ENCODE measurements at places on chromosomes 5 and 9.

- no peak for DNase-seq
Measured at GRCh38 chr5:41043109-41043747, 27.9 kb downstream of the MROH2B start.

DNA sequence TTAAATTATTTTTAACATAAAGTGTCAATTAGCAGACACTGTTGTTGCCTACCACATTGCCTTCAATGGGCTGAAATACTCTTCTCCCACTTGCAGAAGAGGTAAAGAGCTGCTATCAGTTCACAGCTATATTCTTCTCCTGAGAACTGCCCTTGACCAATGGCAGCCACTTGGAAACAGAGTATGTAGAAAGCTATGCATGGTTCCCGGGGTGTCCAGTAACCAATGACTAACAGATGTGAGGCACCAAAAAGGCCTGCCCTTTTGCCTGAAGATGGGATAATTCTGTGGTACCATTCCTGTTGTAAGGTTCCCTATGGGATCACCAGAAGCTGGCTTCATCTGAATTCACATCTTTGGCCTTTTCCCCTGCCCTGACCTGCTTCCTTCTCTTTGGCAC lies 181.4 kb upstream of the MAP3K1 start:
- DNase-seq, result no peak

DNA sequence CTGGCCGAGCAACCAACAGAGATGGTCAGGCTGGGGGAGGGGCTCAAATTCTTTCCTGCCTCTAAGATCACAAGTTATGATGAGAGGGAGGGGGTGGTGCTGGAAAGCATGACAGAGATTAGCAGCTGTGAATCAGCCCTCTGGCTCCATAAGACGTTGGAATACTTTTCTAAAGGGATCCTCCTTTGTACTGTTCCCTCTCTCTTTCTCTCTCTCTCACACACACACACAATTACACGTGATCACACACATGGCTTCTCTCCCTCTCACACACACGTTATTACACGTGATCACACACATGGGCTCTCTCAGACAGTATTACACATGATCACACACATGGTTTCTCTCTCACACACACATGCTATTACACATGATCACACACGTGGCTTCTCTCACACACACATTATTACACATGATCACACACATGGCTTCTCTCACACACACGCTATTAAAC lies at the start of gene SLC45A2:
TSS of gene SLC45A2 (minus strand) at position 23 of the 454 bp plus-strand sequence. CDS start 110 bp downstream, outside the sequence.
- DNase-seq, result no peak

DNA sequence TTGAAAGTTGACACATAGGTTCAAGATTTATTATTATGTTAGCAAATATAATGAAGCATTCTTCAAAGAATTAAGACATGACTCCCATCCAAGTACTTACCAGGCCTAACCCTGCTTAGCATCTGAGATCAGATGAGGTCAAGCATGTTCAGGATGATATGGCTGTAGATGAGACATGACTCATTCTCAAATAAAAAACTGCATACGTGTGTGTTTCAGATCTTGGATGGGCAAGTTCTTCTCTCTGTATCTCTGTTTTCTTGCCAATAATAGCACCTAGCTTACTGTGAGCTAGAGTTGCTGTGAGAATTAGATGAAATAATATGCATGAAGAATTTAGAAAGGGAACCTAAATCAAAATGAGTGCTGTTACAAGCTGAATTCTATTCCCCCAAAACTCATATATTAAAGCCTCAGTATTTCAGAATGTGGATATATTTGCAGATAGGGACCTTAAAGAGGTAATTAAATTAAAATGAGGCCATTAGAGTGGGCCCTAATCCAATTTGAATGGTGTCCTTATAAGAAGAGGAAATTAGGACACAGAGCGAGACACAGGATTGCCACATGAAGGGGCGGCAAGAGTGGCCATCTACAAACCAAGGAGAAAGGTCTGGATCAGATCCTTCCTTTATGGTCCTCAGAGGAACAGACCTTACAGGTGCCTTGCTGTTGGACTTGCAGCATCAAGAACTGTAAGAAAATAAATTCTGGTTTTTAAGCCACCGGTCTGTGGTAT lies 146.2 kb downstream of the MARCHF11 start:
- no peak for DNase-seq

GRCh38 chr9:90698871-90699440 lies 56.3 kb upstream of the DIRAS2 start:
- DNase-seq, result no peak

DNA sequence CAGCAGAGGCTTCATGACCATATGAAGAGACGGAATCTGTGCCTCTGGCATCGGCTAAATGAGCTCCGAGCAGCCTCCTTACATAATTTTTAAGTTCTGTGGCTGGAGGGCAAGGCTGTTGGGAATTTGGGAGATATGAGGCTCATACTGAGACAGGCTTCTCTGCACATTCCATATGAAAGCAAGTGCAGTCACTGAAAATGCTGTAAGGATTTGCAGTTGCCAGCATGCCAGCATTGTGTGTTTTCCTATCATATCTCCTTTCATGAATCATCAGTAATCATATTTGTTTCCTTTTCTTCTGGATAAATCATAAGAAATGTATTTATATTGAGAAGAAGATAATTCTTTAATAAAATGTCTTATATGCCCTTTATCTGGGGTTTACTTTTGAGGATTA lies 775.4 kb downstream of the SEMA5A start:
- no peak for DNase-seq

- no peak for DNase-seq
Measured at GRCh38 chr9:130815242-130815808, 19.7 kb upstream of the ABL1 start.

GRCh38 chr5:16884595-16884994 lies 51.5 kb downstream of the MYO10 start:
- no peak for DNase-seq

DNA sequence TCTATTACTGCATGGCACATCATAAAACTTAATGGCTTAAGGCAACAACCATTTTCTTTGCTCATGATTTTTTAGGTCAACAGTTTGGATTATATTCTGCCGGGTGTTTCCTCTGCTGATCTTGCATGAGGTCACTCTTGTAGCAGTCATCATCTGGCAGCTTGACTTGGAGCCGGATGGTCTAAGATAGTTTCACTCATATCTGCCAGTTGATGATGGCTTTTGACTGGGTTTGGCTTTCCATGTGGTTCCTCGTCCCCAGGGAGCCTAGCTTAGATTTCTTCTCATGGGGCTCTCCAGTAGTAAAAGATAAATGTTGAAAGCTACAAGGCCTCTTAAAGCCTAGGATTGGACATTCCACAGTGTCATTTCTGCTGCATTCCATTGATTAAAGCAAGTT lies 27.4 kb downstream of the LNPEP start:
- DNase-seq, result no peak

DNA sequence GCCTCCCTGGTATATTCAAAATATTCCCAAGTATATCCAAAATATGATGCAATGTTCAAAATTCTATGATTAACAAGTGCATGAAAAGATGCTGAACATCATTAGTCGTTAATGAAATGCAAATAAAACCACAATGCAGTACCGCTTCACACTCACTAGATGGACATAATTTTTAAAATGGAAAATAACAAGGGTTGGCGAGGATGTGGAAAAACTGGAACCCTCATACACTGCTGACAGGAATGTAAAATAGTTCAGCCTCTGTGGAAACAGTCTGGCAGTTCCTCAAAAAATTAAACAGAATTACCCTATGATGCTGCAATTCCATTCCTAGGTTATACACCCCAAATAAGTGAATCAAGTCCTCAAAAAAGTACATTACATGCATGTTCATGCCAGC lies 36.1 kb upstream of the MYOT start:
- no peak for DNase-seq

DNA sequence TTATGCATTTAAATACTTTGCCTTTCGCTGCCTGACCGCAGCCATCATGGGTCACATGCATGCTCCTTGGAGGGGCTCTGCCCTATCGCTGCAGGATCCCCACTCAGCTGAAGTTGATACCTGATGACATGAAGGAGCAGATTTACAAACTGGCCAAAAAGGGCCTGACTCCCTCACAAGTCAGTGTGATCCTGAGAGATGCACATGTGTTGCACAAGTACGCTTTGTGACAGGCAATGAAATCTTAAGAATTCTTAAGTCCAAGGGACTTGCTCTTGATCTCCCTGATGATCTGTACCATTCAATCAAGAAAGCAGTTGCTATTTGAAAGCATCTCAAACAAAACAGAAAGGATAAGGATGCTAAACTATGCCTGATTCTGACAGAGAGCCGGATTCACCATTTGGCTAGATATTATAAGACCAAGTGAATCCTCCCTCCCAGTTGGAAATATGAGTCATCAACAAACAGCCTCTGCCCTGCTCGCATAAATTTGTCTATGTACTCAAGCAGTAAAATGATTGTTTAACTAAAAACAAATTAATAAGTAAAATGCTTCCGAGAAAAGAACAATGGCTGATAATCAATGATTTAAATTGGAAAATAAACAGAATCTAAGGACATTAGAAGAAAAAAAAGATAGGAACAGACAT lies 41.6 kb upstream of the PPP2CA start:
- DNase-seq, result no peak
